ENCODE measurements at places on chromosomes 2 and 18.

DNA sequence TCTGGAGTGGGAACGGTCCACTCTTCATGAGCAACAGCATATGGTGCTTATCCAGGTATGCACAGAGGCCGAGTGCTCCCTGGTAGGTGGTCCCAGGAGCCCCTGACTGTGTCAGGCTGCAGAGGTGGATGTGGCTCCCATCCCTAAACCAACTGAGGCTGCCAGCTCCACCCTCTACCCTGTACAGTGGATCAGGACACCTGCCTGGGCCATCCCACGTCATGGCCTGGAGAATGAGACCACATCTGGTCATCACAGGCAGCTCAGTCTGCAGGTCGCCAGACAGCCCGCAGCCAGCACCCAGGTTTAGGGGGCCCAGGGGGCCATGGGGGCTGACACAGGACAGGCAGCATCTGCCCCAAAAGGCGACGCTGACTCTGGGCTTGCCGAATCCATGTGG lies 100.3 kb upstream of the TMEM18 start:
- no peak for DNase-seq

GRCh38 chr2:241507430-241508239 lies 749 bp downstream of the STK25 start:
- peak; percentile 16 for DNase-seq

GRCh38 chr2:37630301-37630700 lies 41.1 kb downstream of the CDC42EP3 start:
- no peak for DNase-seq

DNA sequence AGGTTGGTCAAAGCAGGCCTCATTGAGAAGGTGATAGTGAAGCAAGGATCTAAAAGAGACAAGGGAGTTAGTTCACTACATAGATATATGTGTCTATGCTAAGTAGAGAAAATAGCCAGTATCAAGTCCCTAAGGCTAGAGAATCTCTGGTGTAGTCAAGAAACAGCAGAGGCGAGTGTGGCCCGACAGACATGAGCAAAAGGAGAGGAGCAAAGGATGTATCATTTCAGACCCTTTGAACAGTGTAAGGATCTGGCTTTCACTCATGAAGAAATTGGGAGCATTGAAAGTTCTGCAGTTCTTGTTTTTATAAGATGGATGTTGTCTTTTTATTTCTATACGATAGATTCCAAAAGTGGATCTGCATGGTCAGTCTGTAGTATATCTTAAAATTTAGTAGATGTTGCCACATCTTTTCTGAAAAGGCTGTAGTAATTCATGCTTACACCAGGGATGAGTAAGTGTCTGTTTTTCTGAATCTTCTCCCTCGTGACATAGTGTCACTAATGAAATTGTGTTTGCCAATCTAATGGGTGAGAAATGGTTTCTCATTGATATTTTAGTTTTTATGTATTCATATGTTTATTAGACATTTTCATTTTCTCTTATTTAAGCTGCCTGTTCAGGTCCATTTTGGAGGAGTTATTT lies 18.8 kb downstream of the SP100 start:
- no peak for DNase-seq

GRCh38 chr2:240255811-240256703 lies 115.6 kb upstream of the OTOS start:
- no peak for DNase-seq

- DNase-seq, result no peak
Observed at GRCh38 chr2:42878581-42878980, 86.2 kb upstream of the HAAO start.

DNA sequence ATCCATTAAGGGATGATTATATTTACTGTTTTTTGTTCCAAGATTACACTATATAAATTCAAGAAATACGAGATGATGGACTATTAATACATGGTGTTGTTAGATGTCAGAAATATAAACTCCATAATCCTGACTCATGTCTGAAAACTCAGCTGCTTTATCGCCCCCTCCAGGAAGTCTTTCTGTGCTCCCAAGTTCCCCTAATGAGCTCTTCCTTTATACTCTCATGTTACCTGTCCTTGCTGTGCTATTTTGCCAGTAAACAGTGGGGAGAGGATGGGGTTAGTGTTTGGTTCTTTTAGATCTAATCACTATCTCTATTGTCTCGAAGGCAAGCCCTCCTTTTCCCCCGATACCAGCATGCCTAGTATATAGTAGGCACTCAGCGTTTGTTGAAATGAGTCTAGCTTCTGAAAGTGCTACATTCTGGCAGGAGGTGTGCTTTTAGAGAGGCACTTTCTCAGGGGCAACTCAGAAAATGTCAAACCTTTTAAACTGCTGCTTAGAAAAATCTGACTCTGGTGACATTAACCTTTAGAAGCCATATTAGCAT lies 21.4 kb upstream of the BARD1 start:
- DNase-seq, result no peak

GRCh38 chr2:227095346-227095745 lies 68.7 kb downstream of the COL4A4 start:
- DNase-seq, result no peak

DNA sequence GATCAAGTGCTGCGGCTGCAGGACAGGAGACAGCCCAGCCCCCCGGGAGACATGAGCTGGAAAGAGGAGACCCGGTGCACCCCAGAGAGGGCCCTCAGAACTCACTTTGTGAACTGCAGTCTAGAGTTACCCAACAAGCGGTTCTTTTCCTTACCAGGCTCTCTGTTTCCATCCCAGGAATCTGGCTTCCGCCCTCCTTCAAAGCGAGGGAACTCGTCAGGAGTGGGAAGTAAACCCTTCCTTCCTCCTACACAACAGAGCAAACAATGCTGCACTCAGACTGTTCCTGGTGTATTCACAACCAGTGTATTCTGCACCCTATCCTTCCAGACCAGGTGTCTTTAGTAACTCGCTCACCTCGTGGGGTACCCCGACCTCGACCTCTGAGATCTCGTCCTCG lies 8.0 kb downstream of the SFT2D3 start:
- DNase-seq, result no peak

DNA sequence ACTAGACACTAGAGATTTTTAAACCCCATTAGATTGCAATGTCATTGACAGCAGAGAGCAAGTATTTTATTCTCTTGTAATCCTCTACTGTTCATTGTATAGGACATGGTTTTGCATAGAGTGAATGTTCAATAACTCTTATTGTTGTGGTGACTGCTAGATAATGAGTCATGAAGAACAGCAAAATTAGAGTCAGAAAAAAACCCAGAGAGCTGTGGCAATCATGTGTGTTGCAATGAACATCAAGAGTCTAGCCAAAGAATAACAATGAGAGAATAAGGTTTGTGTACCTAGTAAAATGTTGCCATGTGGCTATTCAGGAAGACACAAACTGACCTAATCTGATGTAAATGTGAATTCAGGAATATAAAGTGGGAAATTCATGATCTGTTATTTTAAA lies 684.0 kb downstream of the DSC3 start:
- DNase-seq, result no peak

DNA sequence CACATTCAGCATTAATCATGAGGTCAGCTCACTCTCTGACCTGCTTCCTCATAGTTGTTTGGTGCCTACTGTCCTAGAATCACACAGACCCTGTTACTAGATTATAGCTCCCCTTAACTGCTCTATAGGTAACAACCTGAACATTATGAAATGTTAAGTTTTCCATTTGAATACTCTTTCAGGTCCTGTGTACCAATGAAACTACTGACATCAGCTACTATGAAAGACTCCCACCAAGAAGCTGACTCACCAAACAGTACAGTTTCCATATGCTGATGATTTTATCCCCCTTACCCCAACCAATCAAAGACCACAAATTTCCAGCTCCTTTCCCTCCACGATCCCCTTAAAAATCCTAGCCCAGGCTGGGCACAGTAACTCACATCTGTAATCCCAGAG lies 56.3 kb downstream of the SRBD1 start:
- no peak for DNase-seq

DNA sequence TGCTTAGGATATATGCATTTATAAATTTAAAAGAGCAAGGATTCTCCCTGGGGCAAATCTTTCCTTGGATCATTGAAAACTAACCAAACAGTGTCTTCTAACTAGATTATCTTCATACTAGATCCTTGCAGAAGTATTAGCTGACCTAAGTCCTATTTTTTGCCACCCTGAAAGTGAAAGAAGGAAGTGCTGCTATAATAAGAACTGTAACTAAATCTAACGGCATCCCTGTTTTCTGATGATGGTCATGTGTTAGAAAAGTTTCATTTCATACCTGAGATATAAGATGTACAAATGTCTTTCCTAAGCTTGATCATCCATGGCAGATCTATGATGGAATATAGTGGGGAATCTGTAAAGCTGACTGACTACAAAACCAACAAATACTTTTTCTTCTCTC lies 102.7 kb downstream of the MAP2 start:
- DNase-seq, result no peak

DNA sequence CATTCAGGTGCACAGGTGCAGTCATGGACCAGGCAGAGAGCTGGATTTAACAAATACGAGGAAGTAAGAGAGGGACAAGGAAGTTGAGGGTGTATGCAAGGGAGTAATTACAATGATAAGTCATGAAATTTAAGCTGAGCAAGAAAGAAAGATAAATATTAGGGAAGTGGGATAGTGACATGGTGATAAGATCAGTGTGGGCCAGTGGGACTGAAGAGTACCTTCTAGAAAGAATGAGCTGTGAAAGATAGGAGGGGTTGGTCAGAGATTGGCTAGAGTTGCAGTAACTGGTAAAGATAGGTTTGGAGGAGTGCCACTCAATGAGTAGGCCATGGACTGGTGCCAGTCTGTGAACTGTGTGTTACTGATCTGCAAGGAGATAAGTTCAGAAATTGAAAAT lies 200.8 kb upstream of the SIX3 start:
- no peak for DNase-seq

DNA sequence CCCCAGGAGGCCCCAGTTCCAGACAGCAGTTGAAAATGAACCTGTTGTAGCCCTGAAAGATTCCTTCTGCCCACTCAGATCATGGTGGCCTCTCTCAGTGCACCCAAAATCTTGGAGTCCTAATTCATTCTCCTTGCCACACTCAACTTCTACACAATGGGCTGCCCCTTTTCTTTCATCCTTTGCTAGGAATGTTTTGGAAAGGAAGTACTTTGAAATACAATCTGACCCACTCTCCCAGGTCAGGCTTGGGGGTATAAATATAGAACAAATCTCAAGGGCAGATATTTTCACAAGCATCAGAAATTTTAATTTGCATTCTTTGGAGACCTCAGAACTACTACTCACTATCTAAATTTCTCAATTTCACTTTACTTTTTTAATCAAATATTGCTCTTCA lies 103.2 kb upstream of the SH3BP4 start:
- DNase-seq, result no peak

- no peak for DNase-seq
Observed at GRCh38 chr2:228359473-228359872, 178.0 kb upstream of the SPHKAP start.

DNA sequence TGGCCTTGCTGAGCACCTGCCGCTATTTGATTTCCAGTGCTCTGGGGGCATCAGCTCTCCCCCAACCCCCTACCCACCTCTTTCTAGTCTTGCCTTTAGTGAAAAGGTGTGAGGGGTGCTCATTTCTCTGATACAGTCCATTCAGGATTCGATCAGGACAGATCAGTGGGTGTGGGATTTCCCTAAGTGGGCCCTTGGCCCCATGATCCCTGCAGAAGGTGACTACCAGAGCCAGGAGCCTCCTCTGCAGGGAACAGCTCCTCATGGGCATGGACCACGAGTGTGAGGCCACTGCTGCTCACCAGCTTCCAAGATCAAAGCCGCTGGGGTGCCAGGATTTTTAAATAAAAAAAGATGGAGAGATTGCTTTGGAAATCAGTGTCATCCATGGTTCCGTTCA lies 835.2 kb upstream of the ID2 start:
- no peak for DNase-seq

- DNase-seq, result no peak
Observed at GRCh38 chr18:58861353-58861752, 3.3 kb upstream of the ZNF532 start.

GRCh38 chr18:74268933-74269620 lies 22.7 kb downstream of the CYB5A start:
- DNase-seq, result no peak

DNA sequence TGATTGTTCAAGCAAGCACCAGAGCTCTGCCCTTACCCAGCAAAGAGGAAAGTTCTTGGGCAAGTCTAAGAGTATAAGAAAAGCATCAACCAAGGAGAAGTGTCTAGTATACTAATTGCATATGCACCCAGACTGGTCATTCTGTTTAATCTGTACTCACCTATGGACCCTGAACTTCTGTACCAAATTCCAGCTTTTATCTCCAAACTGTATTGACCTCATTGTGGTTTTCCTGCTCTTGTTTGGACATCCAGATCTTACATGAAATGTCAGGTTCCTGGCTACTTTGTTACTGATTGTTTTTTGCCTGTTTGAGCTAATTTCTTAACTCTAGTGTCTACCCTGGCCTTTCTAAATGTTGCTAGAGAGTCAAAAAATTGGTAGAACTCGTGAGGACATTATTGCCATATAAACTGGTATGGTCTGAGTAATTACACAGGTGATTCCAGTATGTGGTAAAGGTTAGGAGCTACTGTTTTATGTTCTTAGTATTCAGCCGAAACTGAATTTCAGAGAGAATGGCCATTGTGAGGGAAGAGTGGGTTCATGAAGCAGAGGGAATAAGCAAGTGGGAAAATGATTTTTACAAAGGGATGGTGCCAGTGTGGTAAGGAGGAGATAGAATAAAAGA lies 146.3 kb downstream of the HNMT start:
- no peak for DNase-seq

GRCh38 chr2:84716564-84716963 lies 164.3 kb downstream of the TRABD2A start:
- no peak for DNase-seq

GRCh38 chr2:191198271-191198670 lies 46.9 kb upstream of the MYO1B start:
- DNase-seq, result no peak

DNA sequence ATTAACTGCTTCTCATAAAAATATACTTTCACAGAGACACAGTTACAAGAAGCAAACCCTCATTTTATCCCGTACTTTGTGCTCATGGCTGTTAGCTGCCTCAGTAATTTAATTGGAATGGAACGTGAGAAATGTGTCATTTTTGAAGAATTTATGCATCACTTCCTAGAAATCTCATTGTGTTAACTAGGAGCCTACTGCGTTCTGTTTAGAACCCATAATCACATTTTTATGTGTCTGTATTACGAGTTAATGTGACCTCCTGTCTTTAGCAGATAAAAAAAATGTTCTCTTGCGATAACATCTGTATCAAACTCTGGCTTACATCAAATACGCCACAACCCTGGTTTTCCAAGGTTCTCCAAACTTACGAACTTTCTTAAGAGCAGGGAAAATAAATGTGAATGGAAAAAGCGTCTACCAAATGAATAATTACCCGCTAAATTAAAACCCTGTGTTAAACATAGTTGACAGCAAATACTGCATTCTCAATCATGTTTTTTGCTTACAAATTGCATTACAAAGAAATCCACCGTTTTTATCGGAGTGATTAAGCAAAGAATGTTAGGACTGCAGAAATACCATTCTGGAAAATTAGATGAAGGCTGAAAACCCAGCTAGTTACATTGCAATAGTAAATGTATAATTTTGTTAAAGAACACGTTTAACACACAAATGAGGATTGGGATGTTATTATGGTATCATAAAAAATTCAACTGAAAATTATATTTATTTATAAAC lies 12.1 kb upstream of the GBX2 start:
- no peak for DNase-seq
